Neural crest cell (in vitro differentiated cells): ENCODE measurements at places on chromosomes 16 and 17. TPM values are rescaled to one million over a fixed set of nuclear protein-coding genes. Genes with fewer than 3 reads are reported as not detected.

DNA sequence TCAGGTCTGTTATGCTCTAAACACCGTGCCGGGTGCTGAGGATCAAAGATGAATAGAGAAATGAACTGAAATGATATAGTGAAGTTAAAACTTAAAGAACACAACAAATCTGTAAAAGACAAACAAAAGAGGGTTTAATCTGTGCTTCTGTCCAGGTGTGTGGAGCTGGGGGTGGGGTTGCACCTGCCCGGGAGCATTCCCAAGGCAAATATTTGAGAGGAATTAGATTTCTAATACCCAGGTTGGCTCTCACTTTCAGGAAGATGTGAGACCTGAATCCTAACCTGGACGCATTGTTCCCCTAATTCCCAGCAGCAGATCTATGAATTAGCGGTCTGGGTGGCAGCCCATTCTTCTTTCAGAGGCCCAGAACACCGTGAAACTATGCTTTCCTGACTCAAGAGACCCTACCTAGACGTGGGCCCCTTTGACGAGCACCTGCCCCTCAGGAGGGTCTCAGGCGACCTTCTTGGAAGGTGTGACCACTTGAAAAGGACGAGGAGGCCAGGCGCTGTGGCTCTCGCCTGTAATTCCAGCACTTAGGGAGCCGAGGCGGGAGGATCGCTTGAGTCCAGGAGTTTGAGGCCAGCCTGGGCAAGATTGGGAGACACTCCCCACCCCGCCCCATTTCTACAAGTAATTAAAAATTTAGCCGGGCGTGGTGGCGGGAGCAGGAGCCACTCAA is 677 bp upstream of the RANGRF start:
- no peak for DNase-seq

DNA sequence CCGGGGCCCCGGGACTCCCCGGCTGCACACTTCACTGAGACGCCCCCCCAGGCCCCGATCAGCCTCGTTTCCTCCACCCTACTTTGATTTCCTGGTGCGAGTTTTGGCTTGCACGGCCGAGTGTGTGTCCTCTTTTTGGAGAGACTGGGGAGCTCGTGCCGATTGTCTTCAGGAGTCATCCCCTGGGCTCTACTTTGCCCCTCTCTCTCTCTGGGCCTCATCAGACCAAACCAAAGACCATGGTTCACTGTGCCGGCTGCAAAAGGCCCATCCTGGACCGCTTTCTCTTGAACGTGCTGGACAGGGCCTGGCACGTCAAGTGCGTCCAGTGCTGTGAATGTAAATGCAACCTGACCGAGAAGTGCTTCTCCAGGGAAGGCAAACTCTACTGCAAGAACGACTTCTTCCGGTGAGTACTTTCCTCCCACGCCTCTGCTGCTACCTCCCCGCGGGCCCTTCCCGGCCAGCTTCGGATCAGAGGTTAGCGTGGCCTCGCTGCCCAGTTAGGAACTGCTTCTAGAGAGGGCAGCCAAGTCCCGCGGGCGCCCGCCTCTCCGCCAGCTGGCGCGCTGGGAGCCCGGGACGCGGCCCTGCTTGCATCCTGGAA is 787 bp downstream of the LHX1 start:
- peak; percentile 31 for DNase-seq

DNA sequence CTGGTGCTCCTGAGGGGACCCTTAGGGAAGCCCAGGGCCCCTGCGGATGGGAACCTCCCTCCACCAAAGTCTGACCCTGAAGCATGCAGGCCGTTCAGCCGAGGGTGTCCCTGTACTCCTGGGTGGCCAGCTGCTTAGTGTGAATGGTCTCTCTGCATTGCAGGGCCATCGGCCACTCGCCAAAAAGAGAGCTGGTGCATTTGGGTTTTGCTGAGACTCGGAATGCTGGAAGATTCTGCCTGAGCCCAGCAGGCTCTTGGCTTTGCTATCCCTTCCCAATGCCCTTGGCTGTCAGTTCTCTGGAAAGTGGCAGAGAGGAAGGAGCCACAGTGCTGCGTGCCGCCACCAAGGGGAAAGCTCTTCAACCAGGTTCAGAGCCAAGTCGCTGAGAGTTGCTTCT is 2.8 kb downstream of the MEOX1 start:
- DNase-seq = no peak

GRCh38 chr17:44812263-44812662 is 17.8 kb downstream of the GJC1 start:
- no peak for DNase-seq

GRCh38 chr17:55731586-55732250 is 9.1 kb upstream of the TMEM100 start:
- no peak for DNase-seq

Gene ATXN1L
- 27.4 and 28.4 TPM in 2 replicates for total RNA-seq

DNA sequence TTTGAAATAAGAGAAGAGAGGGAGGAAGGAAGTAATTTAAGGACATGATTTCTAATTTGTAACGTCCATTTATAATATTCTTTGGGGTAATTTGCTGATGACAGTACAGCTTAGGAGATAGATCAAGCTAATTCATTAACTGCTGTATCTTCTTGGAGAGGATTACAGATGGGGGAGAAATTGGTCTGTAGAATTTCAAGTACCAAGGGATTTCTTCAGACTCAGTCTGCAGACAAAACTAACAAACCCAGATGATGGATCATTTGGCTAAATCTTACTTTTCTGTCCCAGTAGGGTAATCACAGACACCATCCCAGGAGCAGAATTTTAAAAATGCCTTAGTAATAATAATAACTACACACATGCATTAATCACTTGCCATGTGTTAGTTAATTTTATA is 711.8 kb downstream of the KCNJ2 start:
- no peak for DNase-seq

DNA sequence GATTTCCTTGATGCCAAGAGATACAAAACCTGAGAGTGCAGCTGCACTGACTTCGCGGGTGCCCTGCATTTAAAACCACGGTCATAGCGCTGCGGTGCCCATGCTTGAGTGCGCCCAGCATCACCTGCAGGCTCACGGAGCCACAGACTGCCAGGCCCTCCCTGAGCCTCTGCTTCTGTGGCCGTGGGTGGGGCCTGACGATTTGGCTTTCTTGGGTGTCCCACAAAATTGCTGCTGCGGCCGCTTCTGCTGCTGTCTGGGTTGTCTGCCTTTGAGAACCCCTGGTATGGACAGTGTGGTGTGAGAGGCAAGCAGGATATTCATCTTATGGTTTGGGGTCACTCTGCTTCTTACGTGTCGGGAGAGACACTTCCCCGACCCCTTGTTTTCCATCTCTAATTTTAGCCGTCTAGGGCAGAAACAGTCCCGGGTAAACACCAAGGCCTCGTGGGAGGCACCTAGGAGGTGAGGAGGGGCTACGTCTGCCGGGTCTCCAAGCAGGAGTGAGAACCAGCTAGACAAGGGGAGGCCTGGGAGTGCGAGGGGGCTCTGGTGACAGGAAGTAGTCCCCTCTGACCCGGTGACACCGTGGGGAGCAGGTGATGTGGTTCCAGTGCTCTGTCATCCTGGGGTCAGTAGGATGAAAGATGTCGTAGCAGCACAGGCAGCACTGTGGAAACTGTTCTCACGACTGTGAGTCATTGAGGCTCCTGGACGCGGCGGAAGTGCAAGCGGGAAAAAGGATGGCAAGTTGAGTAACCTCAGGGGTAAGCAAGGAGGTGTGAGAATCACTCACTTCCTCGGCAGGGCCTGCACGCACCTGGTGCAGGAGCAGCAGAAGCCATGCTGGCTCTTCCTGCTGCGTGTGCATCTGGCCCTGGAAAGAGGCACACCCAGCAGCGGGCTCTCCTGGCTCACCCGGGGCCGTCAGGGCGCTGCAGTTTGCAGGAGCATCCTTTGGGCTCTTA is 176.3 kb downstream of the RPTOR start:
- DNase-seq = no peak

- DNase-seq = no peak
Observed at GRCh38 chr16:4612474-4612931, 2.2 kb downstream of the UBALD1 start.

DNA sequence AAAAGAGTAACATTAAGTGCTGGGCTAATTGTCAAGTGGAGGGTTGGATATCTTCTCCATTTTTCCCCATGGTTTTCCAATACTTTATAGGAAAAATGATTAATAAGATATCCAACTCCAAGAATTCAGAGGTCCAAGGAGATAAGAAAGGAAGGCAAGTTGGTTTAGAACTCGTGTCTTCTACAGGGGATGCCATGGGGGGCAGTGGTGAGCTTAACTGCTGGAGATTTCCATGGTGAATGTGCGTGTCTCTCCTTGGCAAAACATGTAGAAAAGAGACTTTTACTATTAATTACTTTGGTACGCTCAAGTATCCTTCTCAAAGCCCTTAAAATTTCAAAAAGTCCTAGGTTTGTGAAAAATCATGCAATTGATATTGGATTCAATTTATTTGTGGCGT is 982.9 kb upstream of the RBFOX1 start:
- DNase-seq = no peak

DNA sequence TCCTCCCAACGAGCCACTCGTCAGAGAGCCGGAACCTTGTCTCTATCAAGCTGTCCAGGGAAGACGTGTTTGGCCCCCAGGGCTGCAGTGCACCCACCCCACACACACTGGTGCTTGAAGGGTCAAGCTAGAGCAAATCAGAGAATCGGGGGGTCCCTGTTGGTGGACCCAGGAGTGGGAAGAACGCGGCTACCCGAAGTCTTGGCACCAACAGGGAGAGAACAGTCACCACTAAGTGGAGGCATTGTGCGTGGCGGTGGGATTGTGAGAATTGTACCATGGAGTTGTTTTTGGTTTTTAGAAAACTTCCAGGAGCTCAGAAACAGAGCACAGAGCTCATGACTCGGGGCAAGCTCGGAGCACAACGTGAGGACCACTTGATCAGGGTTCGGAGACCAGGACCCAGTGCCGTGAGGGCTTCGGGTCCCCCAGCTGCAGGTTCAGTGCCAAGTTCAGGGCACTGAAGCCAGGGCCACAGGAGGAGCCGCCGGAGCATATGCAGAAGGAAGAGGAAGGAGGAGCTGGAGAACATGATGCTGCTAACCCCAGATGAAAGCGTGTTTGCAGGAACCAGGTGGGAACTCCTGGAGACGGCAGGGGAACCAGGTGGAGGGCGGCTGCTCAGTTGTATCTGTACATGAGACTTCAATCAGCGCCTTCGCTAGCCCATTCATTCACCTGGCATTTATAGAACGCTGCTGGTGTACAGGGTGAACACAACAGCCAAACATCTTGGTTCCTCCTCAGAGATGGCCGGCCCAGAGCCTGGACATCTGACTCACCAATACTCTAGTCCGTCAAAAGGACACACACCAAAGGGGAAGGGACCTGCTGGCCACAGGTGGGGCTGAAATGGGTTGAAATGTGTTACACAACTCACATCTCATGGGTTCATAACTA is 42.8 kb downstream of the METRNL start:
- DNase-seq = no peak

- DNase-seq = no peak
Observed at GRCh38 chr17:80559825-80560251, 15.2 kb downstream of the RPTOR start.

Gene BAIAP3
- 3.4 and 4.0 TPM in 2 replicates for total RNA-seq

Gene GRB7
- total RNA-seq = not detected in 2 replicates
